Gastroesophageal sphincter (tissue), 4 donors: ENCODE measurements at places on chromosomes 16 and 17.
A peak's percentile ranks its signal among the peaks of the same experiment; 100 is the strongest.

GRCh38 chr17:47305302-47305923, 18.3 kb upstream of the EFCAB13 start:
- ATAC-seq, result peak; percentile 77

DNA sequence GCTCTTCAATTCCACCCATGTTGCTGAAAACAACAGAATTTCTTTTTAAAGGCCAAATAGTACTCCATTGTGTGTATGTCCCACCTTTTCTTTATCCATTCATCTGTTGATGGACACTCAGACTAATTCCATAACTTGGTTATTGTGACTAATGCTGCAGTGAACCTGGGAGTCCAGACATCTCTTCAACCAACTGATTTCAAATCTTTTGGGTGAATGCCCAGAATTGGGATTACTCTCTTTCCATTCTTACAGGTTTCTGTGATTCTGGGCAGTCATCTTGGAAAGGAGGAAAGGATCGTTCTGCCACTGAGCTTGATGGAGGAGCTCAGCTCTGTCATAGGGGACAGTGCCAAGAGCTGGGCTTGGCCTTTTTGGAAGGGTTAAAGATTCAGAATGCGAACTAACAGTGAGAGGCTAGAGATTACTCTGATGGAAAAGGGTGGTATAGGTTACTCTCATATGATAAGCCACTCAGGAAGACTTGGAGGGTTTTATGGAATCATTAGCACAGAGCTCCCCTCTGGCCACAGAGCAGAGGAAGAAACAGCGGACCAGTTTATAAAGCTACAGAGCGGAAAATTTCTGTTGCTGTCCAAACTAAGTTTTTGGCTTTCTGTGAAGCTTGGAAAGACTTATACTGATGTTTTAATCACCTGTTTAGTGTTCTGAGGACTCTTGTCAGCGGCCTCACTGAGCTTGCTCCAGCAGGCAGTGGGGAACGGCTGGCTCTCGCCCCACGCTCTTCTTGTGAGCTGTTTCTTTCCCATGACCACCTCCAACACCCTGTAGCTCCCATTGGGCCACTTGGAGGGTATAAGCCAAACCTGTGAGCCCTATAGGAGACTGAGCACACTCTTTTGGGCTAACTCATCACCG, 48.3 kb downstream of the HIC1 start:
- peak; percentile 11 for ATAC-seq

DNA sequence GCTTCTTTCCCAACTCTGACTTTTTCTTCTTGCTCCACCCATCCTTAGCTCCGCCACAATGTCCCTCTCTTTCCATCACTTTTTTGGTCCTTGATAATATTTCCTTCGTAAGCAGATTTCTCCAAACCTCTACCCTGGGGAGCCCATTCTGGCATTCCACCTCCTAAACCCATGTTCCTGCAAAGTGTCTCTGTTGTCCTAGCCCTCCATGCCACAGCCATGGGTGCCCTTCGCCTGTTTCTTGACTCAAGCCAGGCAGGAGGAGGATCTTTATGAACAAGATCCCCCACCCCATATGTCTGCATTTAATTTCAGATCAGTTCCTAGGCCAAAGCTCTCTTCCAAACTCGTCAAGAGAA, 42.4 kb downstream of the GAS7 start:
- no peak for ATAC-seq

GRCh38 chr16:14963281-14964173, 11.3 kb upstream of the PDXDC1 start:
- ATAC-seq, result no peak

- ATAC-seq, result no peak
Measured at GRCh38 chr17:61159221-61159814, 240.3 kb upstream of the TBX2 start.

- no peak for ATAC-seq
Measured at GRCh38 chr17:33260638-33261037, 32.5 kb downstream of the ASIC2 start.

DNA sequence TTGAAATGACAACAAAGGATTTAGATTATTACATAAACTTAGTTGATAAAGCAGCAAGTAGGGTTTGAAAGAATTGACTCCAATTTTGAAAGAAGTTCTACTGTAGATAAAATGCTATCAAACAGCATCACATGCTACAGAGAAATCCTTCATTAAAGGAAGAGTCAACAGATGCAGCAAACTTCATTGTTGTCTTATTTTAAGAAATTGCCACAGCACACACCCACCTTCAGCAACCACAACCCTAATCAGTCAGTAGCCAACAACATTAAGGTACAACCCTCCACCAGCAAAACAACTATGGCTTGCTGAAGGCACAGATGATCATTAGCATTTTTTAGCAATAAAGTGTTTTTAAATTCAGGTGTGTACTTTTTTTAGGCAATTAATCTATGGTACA, 75.1 kb upstream of the NSRP1 start:
- ATAC-seq, result no peak
